Pons (tissue), 1 donor: ENCODE measurements at places on chromosomes 7 and 10.
A peak's percentile ranks its signal among the peaks of the same experiment; 100 is the strongest.

DNA sequence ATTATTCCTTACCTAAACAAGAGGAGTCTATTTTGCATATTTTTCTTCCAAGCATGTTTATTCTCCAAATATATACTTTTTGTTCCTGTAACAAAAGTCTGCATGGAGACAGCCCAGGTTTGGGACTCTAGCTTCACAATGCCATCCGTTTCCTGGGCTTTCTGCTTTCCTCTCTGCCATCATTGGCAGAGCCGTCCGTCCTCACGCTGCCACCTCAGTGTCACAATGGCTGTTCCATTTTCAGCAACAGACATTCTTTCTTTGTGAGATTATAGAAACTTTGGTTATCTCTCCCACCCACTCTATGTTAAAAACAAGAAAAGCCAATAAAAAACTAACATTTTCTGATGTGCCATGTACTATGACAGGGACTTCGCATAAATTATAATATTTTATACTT is 825.2 kb downstream of the REEP3 start:
- peak; percentile 71 for DNase-seq

GRCh38 chr10:22475651-22476600 is 130.6 kb downstream of the SPAG6 start:
- DNase-seq: peak; percentile 38

GRCh38 chr7:117666031-117666430 is 186.2 kb downstream of the CFTR start:
- no peak for DNase-seq

DNA sequence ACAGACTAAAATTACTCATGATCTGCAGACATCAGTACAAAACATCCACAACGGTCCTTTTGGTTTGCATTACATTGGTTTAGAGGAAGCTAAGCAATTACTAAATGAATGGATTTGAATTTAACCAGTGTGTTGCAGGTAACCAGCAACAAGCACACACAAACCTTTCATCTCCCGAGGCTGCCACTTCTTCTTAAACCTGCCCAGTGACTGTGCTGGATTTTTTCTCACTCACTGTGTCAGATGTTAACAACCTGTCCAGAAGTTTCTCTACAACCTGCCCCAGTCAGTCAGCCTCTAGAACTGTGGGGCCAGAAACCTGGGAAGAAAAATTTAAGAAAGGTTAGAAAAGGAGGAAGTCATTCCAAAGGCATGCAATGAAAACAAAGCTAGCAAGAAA is 2.4 kb upstream of the MEOX2 start:
- no peak for DNase-seq

GRCh38 chr7:31186202-31186601 is 134.1 kb downstream of the ADCYAP1R1 start:
- DNase-seq: no peak

- no peak for DNase-seq
Measured at GRCh38 chr10:71007516-71007915, 119.2 kb upstream of the PCBD1 start.
